SW480 (cell line): ENCODE measurements at places on chromosomes 13 and 19.

GRCh38 chr13:75621147-75621546 lies 15.0 kb upstream of the LMO7 start:
- DNase-seq: no peak

- no peak for DNase-seq
Measured at GRCh38 chr13:61113140-61113658, 302.4 kb downstream of the PCDH20 start.

GRCh38 chr19:5246554-5247155 lies 94.0 kb downstream of the PTPRS start:
- DNase-seq: no peak

DNA sequence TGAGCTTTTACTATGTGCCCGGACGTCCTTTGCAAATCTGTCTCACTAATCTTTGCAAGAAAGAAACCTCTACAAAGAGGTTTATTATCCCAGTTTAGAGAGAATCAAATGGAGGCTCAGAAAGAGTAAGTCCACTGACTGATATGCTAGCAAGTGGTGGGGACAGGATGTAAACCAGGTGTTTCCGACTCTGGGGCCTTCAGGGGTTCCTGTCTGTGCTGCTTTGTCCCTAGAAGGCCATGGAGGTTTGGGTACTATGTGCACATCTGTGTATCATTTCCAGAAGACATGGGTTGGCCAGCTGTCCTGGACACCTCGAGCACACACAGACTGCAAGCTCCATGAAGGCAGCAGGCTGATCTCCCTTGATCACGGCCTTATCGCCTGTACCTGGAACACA lies 1.2 kb upstream of the KPTN start:
- DNase-seq: no peak

DNA sequence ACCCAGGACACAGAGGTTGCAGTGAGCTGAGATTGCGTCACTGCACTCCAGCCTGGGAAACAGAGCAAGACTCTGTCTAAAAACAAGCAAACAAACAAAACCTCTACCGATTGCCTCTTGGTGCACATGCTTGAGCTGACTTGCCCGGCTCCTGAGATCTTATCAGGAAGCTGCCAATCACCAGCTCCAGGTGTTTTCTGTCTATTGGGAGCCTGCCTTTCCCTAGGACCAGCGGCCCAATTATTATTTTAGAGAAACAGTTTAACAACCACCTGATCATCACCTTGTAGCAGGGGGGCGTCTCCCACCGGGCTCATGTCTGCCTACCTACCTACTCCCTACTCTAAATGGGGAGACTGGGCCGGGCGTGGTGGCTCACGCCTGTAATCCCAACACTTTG lies 10.8 kb downstream of the CLEC4M start:
- no peak for DNase-seq

- no peak for DNase-seq
Measured at GRCh38 chr13:75404726-75405125, 77.2 kb downstream of the TBC1D4 start.

GRCh38 chr19:49814010-49814409 lies 918 bp upstream of the FUZ start:
- no peak for DNase-seq

GRCh38 chr13:98978280-98978679 lies 416 bp upstream of the DOCK9 start:
- DNase-seq: peak; percentile 93

- DNase-seq: no peak
Measured at GRCh38 chr19:19482809-19483596, 32.3 kb downstream of the TSSK6 start.

- no peak for DNase-seq
Measured at GRCh38 chr13:67155898-67156722, 74.0 kb downstream of the PCDH9 start.

GRCh38 chr19:4705413-4706131 lies 18.1 kb downstream of the DPP9 start:
- no peak for DNase-seq

DNA sequence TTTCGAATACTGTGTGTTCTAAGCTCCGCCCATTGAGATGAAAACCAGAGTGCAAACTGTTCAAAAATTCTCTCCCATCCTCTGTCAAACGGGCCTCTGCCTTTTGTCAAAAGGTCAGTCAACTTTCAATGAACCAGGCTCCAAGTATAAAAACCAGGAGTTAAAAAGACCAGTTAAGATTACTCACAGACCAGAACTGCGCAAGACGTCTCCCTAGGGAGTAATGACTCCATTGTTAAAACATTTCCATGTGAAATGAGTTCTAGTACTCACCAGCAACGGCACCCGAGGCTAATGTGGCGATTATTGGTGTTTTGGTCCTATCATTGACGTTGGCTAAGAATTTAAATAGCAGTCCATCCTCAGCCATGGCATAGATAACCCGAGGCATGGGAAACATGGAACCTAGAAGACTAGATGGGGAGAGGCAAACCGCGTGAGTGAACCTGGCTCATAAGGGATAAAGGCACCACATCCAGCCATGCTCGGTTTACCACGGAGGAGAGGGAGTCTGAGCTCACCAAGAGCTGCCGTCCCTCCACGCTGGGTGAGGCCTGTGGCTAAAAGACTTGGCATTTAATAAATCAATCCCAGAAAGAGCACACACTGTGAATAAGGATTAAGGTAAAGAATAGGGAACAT lies 73.3 kb downstream of the SLC7A1 start:
- DNase-seq: no peak

DNA sequence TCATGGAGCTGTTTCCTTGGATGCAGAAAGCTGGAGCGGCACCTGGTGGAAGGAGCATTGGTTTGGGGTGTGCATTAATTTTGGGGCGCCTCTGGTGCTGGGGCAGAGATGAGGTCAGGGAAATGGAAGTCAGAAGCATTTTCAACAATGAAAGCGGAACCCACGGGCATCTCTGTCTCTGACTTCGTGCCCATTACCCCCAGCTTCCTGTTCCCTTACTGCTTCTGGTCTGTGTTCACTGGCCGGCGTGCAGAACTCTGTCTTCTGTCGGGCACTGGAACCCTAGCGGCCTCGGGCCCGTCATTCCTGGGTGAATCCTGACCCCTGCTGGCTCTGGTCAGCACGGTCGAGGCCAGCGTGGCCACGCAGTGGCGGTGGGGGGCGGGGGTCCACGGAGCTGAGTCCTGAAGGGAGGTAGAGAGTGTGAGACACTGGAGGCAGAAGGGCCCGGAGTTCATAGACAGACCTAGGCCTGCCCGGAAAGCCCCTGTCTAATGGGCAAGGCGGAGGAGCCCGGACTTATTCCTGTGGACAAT lies 7.9 kb upstream of the LINGO3 start:
- no peak for DNase-seq

GRCh38 chr13:82976499-82976898 lies 905.8 kb downstream of the SLITRK1 start:
- DNase-seq: no peak

DNA sequence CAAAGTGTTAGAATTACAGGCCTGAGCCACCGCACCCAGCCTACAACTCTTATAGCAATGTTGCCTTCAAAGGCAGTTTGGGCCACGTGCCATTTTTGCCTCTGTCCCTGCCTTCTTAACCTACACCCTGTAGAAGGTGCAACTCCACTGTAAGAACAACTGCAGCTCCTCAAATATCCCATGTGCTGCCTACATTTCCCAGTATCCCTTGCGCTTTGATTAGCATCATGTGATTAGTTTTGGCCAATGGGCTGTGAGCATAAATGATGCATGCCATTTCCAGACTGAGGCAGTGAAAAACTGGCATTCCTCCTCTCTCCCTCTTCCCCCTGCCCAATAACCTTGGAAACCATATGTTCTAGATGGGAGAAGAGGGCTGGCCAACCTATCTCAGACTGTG lies 75.2 kb upstream of the MRI1 start:
- peak; percentile 43 for DNase-seq

DNA sequence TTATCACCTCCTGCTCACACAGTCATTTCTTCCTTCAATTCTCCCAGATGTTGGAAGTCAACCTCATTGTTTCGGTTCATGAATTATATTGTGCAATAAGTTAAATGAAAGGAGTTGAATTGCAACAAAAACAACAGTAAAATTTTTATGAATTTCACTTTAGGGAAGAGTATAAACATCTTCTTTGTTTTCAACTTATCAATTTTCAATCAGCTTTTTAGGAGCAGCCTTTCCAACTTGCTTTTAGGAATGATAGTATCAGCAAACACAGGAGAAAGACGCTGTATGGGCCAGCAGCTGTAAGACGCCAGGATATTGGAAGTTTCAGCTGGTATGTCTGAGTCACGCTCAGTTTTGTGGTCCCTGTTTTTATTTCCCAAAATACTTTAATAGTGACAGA lies 132.5 kb upstream of the ARGLU1 start:
- no peak for DNase-seq

- no peak for DNase-seq
Measured at GRCh38 chr19:44573627-44574026, 39.7 kb upstream of the IGSF23 start.

- DNase-seq: no peak
Measured at GRCh38 chr19:7328647-7329046, 20.1 kb upstream of the ARHGEF18 start.

DNA sequence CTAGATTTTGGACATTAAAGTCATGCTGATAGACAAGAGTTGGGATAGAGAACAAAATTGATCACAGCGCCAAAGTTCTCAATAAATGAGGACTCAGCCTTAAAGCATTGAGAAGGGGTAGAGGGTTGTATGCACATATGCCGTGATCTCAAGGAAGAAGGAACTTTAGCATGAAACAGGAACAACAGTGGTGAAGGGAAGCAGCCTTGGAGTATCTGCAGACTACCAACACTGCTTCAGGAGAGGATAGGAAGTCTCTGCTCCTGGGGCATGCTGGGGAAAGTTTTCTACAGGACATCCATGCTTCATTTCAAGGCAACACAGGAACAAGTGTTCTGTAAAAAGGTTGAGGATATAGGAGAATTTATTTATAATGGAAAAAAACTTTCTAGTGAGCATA lies 111.9 kb upstream of the MLNR start:
- DNase-seq: no peak

DNA sequence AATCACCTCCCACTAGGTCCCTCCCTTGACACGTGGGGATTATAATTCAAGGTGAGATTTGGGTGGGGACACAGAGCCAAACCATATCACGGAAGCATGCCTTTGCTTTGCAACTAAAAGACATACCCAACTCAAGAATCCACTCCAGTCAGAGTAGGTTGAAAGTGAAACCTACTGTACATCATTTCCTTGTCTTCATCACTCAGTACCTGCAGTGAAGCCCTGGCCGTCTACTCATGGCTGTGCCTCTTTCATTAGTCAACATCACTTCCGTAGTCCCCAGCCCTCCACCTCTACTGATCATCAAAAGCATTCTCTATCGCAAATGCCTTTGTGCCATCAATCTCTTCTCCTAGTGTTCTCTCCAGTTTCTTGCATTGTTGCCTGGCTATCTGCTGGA lies 343.1 kb upstream of the ARGLU1 start:
- DNase-seq: no peak
